ENCODE measurements at places on chromosomes 2 and 18.

DNA sequence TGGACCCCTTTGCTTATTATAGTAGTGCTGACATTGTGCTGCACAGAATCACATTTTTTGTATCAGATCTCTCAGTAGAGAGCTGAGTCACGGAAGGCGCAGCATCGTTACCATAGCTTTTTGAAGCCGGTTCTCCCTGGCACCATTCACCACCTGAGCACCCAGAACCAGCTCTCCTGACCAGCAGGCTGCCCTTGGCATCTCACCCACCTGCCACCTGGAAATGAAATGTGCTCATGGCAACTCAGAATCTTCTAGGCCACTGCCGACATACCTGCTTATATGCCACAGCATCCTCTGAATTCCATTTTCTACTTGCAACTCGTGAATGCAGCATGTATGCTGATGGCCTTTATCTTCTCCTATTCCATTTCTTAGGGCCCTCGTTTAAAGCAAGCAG is 62.7 kb downstream of the COA5 start:
- DNase-seq, result no peak

DNA sequence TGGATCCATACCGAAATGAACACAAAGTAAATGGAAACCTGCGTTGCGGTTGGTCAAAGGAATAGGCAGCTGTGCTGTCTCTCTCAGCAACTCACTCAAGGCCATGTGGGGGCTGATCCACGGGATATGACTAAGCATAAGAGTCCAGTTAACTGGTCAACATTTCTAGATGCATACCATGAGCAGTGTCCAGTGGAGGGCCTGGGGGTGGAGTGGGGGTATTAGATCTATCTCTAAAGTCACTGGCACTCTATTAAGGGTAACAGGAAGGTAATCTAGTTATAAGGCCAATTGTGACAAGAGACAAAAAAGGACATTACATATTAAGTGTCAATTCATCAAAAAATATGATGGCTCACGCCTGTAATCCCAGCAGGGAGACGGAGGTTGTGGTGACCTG is 136.8 kb downstream of the TTC32 start:
- no peak for DNase-seq

DNA sequence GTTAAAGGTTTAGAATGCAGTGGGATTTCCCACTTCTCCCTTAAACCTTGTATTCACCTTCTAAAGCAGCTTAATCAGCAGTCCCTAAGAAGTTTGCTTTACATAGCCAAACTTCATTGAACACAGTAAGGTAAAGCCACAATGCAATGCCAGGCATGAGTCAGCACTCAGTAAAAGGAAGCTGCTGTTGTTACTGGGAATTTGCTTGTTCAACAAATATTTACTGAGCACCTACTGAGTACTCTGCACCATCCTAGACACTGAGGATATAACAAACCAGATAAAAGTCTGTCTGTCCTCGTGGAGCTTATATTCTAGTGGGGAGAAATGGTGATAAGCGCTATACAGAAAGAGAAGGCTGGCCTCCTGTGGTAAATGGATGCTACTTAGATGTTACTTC is 162.7 kb downstream of the PKP4 start:
- peak; percentile 4 for DNase-seq

DNA sequence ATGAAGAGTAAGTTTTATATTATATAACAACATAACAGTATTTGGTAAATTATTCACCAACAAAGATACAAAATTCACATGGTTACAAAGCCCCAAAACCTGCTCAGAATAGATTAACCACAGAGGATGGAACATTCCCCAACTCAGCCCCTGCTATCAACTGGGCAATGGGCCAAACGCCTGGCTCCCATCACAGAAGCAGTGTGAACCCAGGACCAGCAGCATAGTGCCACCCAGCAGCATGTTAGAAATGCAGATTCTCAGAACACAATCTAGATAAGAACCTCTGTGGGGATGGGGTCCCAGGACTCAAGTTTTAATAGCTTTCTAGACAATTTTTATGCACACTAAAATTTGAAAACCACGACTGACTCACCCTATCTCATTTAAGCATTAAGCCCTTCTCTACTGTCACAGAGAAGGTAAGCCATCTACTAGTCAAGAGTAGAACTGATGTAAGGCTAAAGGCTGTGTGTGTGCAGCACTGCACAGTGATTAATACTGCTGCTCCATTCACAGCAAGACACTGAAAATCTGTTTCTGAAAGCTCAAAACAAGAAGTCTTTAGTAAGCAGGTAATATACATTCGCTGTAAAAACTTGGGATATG is 15.2 kb downstream of the AFG3L2 start:
- no peak for DNase-seq

Measured in inflammatory macrophage treated with lipopolysaccharide for 4 hours (primary cell).